Occipital lobe (tissue), 3 donors: ENCODE measurements at places on chromosomes 1 and 21.

GRCh38 chr1:9459816-9460407 is 79.4 kb upstream of the SLC25A33 start:
- no peak for DNase-seq

DNA sequence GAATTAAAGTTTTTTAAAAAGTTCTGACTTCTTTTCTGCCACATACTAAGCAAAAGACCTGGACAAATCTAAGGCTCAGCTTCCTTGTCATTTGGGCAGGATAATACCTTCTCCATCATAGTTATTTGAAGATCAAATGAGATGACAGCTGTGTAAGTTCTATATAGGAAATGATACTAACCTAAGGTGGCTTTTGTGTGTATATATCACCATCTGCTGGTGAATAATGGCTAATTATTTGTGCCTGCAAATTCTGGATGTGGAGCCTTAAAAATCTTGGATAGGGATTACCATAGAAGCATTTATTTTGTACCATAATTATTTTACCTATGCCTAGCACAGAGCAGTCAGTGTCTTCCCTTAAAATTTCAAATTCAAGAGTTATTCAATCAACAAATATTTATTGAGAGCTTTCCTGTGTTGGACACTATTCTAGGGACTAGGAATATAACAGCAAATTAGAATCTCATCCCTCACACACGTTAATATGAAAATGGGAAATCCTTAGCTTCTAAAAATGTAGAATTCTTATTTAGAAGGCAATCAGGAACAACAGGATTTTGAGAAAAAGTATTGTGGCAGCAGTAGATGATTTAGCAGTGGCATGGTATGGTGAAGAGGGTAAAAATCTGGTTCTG is 89.8 kb downstream of the TMEM200B start:
- no peak for DNase-seq

DNA sequence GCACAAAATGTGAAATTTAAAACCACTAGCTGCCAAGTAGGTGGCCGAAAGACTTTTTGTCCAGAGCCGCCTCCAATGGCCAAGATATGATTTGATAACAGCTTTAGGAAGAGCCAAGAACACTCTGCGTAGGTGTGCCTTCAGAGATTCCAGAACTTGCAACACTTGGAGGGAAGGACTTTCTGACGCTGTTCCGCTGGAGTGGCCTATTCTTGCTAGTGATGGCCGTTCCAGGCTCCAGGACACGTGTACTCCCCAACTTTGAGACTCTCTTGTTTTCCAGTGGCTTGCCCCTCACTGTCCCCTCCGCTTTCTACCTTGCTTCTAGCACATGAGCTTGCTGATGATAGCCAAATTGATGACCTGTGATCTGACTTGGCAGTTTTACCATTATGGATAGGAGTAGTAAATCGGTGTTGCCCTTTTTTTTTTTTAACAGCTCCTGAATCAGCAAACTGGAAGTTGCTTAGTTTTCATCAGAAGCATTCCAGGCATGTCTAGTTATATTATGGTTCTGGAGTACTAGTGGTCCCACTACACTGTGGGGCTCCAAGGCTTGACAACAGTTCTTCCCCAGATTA is 1.0 kb downstream of the PRDX6 start:
- peak; percentile 44 for DNase-seq

DNA sequence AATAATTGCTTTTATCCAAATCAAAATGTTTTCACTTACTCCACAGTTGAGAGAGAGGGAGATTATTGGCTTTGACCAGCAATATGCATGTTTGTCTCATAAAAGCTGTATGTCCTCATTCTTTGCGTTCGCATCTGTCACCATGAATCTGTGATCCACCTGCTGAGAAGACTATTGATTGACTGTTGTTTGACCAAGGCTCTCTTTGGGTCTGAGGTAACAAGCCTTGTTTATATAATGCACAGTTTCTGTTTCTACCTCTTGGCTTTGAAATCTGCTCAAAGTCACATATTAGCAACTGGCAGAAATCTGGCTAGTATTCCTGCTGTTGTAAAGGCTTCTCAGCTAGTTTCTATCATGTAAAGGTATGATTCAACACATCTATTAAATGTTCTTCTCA is 157.0 kb downstream of the LYPLAL1 start:
- DNase-seq, result no peak

GRCh38 chr1:230268371-230269170 is 157.6 kb downstream of the PGBD5 start:
- no peak for DNase-seq

DNA sequence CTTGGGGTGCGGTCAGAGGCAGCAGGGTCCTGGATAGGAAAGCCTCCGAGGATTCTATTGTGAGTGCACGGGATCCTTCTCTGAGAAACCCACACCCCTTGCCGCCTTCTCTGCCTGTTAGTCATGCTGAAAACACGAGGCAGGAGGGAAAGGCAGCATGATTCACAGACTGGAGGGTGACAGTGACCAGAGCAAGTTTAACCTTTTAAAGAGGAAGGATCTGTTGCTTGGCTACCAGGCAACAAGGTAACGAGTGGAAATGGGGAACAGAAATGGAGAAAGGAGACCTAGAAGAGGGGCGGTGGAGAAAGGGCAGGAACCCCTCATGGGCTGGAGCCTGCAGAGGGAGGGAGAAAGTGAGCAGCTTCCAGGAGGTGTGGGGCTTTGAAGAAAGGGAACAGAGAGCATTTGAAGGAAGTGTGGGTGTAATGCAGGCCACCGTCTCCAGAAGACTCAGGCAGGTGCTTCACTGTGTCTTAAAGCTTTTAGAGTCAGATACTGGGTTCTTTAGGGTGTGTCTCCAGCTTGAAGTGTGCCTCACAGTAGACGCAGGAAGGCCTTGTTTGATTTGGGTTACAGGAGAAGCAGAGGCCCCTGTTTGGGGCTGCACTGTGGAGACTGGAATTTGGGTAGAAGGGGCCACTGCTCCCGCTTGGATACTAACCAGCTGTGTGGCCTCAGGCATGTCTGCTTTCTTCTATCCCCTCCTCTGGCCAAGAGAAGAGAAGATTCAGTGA is 19.1 kb downstream of the OPTC start:
- DNase-seq, result no peak

DNA sequence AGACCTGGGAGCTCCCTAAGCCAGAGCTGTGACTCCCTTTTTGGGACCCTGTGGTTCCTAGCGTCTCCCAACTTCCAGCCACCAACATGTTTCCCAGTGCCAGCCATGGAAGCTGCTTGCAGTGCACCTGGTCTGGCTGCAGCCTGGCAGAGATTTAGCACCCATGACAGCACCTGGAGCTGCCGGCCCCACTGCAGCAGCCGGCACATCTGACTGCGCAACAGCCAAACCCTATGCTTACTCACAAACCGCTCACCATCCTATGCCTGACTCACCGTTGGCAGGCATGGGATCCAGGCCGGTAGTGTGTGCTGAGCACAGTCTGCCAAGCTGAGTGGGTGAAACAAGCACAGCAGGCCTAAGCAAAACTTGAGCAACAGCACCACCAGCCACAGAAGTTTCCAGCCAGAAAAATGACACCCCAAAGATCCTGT is 435.9 kb upstream of the PRMT6 start:
- peak; percentile 74 for DNase-seq

DNA sequence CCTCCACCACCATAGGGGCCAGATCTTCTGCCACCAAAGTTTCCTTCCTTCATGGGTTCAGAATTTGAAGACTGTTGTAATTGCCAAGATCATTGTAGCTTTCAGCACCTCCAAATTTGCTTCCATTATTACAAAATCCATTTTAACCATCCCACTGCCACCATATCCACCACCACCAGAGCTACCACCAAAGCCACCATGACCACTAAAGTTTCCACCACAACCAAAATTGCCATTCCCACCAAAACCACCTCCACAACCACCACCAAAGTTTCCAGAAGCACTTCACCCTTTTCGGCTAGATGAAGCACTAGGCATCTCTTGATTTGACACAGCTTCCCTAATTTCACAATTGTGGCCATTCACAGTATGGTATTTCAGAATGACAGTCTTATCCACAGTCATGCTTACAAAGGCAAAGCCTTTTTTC is 45.2 kb downstream of the SLC30A7 start:
- DNase-seq, result no peak
